Activated naive CD4-positive, alpha-beta T cell treated with Interleukin-2 at 50 U/mL for 16 hours (primary cell): ENCODE measurements at places on chromosomes 1 and 21.

DNA sequence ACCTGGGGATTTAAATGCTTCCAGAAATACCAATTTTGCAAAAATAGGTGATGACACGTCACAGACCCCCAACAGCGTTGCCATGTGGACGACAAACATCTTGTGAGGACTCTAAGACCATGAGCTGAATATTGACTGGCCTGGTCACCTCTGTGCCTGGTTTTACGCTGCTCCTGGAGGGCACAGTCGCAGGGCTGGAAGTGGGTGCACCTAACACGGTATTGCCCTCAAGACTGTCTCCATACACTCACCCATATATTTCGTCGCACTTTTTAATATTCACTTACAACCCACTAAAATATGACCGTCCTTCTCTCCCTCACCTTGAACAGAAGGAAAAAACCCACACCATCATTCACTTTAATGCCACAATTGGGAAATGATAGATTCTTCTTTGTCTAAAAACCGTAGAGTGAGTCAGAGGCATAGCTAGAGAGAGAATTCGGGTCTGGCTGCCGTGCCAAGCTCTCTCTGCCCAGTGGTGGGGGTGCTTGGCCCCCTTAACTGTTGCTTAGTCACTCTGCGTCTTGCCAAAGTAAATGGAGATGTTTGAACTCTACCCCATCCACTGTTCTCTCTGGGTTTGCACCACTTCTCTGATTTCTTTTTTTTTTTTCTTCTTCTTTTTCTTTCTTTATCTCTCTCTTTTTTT, 40.8 kb upstream of the UTS2 start:
- DNase-seq: no peak

DNA sequence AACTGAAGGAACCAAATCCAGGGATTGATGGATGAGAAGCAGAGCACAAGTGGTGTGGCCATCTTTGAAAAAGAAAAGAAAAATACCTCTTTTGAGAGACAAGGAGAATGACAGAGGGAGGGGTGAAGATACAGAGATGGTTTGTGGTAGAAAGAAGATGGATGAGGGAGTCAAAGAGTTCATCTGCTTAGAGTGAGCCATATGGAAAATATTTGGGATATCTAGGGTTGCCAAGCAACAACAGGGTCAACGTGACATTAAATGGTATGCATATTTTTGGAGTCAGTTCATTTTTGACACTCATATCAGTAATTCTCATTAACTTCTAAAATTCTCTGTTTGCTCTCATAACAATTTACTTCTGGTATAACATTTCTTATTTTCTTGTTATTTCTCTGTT, 50.7 kb downstream of the MACF1 start:
- no peak for DNase-seq

DNA sequence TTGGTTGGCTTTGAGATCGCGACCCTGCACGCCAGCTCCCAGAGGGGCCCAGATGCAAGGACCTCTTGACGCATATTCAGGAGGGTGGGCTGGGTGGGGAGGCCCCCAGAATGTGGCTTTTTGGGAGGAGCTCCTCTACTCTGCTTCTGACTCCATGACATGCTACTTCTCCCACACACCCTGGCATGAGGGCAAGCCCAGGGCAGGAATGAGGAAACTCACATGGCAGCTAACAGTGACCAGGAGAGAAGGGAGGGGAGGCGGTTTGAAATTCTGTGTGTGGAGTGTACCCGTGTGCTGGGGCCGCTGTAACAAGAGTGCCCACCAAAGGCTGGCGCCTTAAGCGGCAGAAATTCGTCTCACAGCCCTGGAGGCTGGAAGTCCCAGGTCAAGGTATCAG, 61.3 kb upstream of the GPR153 start:
- no peak for DNase-seq

GRCh38 chr1:99472893-99473292, 173.0 kb upstream of the PALMD start:
- DNase-seq: no peak

DNA sequence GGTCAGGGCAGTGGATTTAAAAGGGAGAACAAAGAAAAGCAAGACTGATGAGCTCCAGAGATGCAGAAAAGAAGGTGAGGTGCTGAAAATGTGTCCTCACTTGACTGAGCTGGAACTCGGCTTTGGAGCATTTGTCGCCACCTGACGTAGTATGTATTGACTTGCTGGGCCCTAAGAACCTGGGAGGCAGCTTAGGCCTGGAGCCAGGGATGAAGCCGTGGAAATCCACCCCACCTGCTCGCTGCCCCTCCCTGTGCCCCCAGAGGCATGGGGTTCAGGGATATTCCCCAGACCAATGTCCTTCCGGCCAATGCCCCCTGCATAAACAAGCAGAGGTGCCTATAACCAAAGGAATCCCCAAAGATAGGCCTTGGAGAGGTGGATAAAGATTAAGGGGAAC, 14.3 kb downstream of the MRAP start:
- no peak for DNase-seq

DNA sequence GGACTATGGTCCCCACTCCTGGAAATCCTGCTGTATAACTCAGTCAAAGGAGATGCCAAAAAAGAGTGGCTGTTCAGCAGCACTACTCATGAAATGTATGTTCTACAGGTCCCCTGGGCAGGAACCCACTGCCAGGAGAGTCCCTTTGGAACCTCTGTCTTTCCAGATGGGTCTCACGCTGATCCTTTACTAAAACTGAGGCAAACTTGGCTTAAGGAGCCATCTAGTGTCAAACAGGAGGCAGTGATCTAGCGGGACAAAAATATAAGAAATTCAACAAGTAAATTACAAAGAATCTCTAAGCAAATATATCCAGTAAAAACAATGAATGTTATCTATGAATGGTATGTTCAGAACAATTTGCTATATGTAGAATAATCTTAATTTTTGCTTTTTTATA, 80.5 kb upstream of the PRMT6 start:
- no peak for DNase-seq

- no peak for DNase-seq
These were observed 189.8 kb downstream of the CLIC6 start for GRCh38 chr21:34858559-34858958.

- DNase-seq: no peak
These were observed 4.6 kb downstream of the ATP13A2 start for GRCh38 chr1:17007121-17007520.
